ENCODE measurements at places on chromosomes 6 and 20.

DNA sequence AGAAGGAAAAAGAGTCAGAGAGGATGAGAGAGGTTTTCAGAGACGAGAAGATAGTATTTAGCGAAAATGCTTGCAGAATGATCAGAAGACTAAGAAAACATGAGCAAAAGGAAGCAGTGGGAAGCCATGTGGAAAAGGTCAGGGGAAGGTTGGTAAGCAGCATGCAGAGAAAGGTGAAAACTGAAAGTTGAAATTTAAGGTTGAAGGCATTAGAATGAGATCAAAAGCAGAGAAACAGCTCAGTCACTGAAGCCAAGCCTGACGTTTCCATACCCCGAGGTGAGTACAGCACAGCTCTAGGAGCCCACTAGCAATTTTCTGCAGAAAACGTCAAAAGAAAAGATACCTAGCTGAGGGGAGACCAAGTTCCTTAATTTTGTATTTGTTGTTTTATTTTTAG, 19.1 kb upstream of the TFB1M start:
- no peak for DNase-seq

GRCh38 chr6:32947552-32948465, 5.1 kb downstream of the HLA-DMA start:
- peak; percentile 69 for DNase-seq

DNA sequence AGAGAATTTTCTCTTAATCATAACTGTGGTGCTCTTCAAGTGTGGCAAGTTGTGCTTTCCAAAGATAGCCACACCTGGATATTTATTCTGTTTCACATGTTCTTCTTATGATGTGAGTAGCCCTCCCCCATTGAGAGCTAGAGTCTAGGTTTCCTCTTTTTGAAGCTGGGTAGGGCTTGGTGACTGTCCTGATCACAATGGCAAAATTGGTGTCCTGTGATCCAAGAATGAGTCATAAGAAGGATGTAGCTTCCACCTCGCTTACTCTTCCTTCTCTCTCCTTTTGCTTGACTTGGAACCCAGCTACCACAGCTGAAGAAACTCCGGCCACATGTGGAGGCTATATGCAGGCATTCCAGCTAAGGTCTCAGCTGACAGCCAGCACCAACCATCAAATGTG, 7.4 kb upstream of the IGF2R start:
- DNase-seq, result no peak

- peak; percentile 78 for DNase-seq
Observed at GRCh38 chr6:7058250-7058923, 49.4 kb upstream of the RREB1 start.

- peak; percentile 80 for DNase-seq
Observed at GRCh38 chr6:36633915-36634314, 39.8 kb downstream of the SRSF3 start.

DNA sequence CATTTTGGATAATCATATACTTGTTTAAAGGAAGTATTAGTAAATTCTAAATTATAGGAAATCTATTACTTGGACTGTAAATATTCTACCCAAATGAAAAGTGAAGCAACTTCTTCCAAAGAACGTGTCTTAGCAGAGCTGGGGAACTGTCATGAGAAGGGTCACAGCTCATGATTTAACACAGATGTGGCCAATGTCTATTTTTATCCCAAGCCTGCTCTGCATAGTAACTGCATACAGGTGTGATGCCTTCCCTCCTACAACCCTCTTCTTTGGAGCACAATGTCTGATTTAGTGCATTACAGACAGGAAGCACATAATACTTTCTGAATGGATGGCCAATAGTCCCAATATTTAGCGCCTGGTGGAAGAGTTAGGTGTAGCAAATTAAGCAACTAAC, 138.7 kb upstream of the THEMIS start:
- no peak for DNase-seq

- no peak for DNase-seq
Observed at GRCh38 chr20:38321959-38322598, 18.1 kb downstream of the BPI start.

DNA sequence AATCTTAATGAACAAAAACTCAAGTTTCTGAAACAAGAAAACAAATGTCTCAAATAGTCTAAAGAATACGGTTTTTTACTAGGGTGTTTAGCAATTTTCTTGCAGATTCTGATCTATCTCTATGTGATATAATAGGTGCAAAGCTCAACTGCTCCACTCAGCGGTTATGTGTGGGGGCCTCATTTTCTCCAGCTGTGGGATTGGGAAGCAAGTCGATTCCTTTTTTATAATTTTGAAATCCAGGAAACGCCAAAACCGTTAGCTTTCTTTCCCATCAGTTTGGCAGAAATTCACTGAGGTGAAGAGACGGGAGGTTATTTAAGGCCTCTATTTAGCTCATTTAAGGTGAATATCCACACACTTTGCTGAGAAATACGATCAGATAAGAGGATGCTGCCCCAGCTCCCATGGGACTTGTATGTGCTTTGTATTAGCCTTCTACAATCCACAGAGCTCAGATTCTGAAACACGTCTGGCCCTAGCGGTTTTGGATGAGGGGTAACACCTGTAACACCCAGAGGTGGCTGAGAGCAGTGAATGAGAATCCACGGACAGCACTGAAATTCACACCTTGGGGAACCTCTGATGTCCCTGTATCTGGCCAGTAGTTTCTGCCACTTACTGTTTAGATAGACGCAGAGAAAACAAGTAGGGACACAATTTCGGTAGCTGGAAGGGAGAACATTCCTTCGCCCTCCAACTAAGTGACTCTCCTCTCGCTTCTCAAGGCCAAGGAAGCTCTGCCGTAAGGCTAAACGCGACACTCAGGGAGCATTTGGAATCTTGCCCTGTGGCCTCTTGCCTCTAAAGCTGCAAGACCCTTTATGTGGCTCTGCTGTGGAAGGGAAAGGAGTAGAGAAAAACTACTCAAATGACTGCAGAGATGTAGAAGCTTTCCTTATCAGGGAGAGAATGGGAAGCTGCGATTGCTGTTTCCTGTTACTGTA, 6.5 kb upstream of the BCAS4 start:
- no peak for DNase-seq

DNA sequence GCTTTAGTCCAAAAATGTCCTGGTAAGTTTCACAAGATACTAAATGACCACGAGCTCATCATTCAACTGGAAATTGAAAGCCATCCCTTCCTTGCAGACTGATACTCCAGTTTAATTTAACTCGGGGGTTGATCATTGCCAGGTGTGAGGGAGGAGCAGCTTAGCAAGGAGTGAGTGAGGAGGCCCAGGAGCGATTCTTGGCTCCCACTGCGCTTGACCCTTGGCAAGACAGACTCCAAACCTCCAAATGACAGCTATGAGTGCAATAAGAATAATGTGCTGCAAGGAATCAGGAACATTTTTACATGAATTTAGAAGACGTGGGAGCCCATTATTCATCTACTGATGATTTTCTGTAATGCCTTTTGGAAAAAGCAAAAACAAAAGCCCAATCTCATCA, 64.9 kb downstream of the LAMA4 start:
- DNase-seq, result no peak

DNA sequence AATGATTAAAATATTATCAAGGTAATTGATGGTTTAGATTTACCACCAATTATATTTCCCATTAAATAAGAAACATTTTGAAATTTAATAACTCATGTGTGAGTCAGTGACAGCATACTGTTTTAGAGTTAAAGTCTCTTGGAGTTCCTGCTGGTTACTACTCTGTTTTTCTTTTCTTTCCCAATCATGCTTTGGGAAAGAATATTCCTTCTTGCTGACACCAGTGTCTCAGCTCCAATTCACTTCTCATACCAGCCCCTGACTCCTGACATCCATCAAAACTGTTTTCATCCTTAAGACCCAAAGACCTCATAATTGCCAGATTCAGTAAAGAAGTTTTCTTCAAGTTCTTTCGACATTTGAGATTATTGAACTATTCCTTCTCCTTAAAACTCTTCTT, 50.3 kb downstream of the AIG1 start:
- no peak for DNase-seq

GRCh38 chr6:163668061-163668426, 253.5 kb downstream of the QKI start:
- DNase-seq, result no peak

DNA sequence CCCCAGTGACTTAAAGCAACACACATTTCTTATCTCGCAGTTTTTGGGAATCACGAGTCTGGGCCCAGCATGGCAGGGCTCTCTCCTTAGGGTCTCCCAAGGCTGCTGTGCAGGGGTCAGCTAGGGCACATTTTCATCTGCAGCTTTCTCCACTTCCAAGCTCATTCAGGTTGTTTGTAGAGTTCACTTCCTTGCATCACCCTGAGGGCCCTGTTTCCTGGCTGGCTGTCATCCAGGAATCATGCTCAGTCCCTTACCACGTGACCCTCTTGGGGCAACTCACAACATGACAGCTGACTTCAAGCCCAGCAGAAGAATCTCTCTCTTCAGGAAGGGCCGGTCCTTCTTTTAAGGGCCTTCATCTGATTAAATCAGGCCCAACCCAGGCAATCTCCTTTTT, 21.3 kb downstream of the SNAP25 start:
- DNase-seq, result peak; percentile 27

GRCh38 chr6:116971959-116972358, 94.9 kb downstream of the RFX6 start:
- DNase-seq, result peak; percentile 17

DNA sequence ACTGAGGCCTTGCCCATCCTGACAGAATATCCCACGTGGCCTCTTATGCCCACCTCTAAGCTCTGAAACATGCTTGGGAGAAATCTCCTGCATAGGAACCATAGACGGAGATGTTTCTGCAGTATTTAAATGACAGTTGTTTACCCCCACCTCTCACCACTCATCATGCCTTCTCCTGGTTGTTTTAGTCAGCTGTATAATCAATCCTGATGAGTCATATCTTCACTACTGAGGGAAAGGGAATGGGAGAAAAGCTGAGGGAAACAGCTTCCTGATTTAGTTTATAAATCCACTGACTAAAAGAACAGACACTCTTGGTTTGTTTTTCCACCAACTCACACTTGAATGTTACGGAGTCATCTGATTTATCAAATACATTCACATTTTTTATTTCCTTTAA, 113.2 kb upstream of the TENT5A start:
- DNase-seq, result no peak

GRCh38 chr6:43990627-43991619, 136.3 kb downstream of the MRPL14 start:
- peak; percentile 29 for DNase-seq

GRCh38 chr20:53180928-53181362, 208.8 kb downstream of the TSHZ2 start:
- DNase-seq, result no peak

DNA sequence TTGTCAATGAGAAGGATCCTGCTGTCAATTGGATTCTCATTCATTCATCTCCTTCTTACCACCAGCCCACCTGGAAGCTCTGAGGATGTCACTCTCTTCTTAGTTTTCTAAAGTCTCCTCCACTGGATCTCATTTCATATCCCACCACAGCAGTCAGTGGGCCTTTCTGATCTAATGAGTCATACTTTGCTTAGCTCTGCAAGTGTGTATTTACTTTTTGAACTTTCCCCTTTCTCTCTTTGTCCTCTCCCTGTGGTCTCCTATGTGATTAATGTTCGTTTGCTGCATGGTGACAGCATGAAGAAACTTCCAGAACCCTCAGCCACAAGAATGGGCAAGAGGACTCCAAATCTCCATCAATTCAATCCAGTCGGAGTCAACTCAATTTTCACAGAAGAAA, 63.6 kb upstream of the SYNDIG1 start:
- DNase-seq, result no peak

- DNase-seq, result no peak
Observed at GRCh38 chr6:13866301-13866700, 51.9 kb upstream of the MCUR1 start.

DNA sequence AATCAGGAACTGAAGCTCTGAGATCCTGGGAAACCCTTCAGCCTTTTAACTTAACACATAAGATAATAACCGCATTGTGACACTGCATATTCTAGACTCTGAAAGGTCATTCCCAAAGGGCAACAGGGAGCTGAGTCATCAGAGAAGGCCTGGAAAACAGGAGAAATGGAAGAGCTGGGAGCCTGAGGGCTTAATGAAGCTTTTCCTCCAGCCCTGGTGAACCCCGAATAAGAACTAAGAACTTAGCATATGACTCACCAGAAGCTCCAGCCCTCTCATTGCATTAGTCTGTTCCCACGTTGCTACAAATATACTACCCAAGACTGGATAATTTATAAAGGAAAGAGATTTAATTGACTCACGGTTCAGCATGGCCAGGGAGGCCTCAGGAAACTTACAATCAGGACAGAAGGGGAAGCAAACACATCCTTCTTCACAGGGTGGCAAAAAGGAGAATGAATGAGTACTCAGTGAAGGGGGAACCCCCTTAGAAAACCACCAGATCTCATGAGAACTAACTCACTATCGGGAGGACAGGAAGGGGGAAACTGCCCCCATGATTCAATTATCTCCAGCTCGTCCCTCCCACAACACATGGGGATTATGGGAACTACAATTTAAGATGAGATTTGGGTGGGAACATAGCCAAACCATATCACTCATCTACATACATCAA, 648.5 kb downstream of the TFAP2A start:
- DNase-seq, result no peak

DNA sequence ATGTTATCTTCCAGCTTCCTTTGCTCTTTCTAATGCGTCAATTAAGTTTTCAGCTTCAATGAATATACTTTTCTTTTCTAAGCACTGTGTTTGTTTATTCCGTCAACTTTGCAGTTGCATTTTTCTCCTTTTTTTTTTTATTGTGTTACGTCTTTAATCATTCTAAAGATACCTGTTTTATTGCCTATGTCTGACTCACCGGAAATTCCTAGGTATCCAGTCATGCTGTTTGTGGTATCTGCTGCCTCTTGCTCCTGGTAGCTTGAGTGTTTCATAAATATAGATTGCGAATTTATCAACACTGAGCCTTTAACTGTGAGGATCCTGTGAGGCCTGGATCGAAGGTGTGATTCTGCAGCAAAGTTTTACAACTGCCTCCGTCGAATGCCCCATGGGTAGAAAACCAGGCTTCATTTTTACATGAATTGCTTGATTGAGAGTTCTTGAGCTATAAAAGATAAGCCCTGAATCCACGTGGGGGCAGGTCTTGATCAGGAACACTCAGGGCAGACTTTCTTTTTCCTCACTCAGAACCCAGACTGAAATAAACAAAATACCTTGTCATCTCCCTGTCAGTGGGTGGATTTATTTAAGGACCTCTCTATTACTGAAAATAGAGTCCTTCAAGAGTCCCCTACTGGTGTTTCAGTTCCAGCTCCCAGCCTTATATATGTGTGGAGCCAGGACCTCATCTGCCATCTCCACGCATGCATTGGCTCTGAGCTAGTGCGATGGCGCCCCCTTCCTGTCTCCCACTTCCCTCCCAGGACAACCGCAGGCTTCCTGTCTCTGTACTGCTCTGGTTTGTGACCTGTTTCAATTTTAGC, 60.1 kb upstream of the LRRC1 start:
- peak; percentile 68 for DNase-seq

GRCh38 chr20:39885975-39886649, 802.9 kb downstream of the MAFB start:
- DNase-seq, result peak; percentile 47

All from transverse colon (tissue), 4 donors.